ENCODE measurements at places on chromosomes 5 and 9.

GRCh38 chr9:81035171-81035570, 654.2 kb downstream of the TLE1 start:
- DNase-seq, result peak; percentile 84

DNA sequence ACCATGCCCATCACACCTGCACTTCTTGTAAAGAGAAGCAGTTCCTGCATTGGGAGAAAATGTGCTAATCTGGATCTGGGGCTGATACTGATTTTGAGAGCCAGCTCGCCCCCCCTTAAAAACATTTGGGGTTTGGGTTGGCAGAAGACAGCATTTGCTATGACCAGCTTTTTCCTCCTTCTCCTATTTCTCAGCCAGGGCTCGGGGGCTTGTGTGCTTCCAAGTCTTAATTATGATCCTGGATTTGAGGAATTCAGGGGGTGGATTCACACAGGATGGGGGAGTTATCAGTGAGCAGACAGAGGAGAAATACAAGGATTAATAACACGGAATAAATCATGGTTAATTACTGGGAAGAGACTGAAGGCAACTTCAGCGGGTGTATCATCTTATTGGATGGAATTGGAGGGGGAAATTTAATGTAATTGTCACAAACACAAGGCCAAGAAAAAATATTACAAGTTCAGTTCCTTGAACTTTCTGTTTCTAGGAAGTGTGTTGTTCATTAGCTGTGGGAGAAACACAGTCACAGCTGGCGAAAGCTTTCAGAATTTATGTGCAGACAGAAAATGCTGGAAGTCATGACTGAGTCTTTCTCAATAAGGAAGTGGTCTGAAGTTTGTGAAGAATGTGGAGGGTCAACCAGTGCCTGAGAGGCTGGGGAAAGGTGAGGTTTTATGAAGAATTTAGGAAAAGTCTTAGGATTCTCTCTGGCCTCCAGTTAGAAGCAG, 15.3 kb downstream of the C9orf152 start:
- peak; percentile 95 for DNase-seq

DNA sequence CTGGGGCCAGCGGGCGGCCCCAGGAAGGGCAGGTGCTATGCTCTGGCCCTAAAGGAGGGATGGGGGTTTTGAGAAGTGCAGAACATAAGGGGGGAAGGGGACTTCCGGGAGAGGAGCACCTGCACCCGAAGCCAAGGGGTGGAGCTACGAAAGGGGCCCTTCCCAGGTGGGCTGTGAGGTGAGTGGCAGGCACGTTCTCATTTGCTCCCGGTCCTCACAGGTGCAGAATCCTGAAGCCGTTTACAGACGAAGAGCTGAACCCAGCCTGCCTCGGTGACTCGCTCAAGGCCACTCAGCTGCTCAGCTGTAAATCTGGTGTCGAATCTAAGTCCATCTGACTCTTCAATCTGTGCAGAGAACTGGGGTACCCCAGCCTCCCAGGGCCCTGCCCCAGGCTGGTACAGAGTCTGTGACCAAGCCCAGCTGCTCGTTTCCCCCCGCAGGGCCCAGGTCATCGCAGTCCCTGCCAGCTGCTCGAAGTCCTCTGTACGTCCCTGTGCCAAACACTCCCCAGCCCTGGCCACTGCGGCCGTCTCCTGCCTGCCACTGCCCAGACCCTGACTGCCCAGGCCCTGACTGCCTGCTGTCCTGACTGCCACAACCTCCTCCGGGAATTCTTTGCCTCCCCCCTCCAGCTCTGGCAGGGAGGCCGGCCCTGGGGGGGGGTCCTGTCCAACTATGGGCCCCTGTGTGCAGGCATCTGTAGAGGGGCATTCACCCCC, 53.8 kb upstream of the RXRA start:
- DNase-seq, result no peak

- no peak for DNase-seq
Measured at GRCh38 chr9:102985162-102985895, 9.8 kb upstream of the CYLC2 start.

DNA sequence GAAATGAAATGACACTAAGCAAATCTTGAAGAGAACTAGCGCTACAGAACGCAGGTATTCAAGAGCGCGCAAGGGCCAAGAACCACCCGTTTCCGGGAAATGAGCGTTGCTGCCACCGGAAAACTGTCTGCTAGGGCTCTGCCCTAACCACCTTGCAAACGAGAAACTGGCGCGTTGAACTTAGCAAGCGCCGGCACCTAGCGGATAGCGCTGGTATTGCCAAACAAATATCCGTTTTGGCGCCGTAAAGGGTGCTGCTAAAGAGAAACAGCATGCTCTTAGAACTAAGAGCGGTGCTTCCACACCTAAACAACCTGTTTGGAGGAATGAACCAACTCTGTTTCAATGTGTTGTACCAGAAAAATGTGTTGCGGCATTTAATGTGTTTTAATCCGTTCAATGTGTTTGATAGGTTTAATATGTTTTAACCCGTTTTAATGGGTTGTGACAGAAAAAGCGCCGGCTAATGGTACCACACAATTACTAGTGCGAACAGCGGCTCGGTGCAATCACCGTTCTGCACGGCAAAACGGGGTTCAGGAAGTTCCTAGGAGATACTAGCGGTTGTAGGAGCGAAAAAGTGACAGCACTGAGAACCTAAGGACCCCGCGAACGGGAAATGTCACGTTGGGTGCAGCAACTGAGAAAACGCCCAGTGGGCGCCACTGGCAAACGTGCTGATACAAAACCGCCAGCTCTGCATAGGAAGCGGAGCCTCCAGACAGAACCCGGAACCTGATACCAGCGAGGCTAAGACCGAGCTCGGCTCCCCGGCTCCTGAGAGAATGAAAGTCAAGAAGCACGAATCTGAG, at the start of gene ANXA2R:
Gene ANXA2R (minus strand): TSS at position 33 of the 812 bp plus-strand sequence. CDS start 273 bp downstream, outside the sequence.
- DNase-seq, result peak; percentile 97

GRCh38 chr9:124260769-124261603, 3.2 kb downstream of the NEK6 start:
- DNase-seq, result peak; percentile 71

GRCh38 chr5:59491945-59492344, 401.6 kb downstream of the PDE4D start:
- DNase-seq, result no peak

GRCh38 chr5:153860195-153860886, 178.4 kb downstream of the FAM114A2 start:
- no peak for DNase-seq

DNA sequence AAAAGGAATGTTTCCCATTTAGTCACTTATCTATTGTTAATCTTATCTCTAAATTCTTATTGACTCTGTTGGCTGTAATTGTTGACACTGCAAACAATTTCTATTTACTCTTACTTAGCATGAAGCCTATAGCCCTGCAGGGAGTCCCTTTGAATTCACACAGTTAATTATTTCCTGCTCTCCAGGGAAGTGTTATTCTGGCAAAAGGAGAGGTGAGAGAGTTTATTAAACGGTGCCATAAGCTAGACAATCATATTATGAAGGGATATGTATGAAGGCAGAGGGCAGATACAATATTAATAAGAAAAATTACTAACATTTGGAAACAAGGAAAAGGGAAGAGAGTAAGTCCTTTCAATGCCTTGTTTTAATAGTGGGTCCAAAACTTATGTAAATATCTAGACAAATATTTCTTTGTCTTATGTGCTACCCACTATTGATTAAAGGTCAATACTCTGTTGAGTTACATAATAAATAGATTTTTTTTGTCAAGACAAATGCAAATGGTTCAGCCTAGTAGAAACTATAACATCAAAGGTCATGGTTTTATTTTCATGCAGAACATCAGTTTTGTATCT, 107.1 kb downstream of the CDH18 start:
- no peak for DNase-seq

GRCh38 chr5:15001517-15001916, 129.9 kb upstream of the ANKH start:
- no peak for DNase-seq

DNA sequence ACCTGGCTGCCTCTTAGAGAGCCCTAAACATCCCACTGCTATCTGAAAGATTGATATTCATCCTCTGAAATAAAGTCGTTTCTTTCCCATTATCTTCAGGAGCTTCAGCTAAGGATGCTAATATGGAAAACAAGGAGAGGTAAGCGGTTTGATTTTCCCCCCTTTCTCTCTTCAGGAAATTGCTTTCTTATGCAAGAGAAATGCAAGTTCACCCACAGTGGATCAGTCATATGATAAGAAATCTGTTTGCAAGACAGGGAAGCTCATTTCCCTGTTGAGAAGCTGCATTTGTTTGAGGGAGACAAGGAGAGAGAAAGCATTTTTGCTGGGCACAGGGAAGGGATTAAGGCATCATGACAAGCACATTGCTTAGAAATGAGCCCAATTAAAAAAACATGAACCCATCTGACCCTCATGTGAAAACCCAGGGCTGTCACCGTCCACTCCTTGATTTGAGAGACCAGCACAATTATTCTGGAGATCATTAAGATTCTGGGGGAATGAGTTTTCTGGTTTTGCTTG, 53.7 kb upstream of the BOD1 start:
- DNase-seq, result peak; percentile 22

GRCh38 chr5:120158211-120158610, 305.9 kb upstream of the PRR16 start:
- DNase-seq, result peak; percentile 16

DNA sequence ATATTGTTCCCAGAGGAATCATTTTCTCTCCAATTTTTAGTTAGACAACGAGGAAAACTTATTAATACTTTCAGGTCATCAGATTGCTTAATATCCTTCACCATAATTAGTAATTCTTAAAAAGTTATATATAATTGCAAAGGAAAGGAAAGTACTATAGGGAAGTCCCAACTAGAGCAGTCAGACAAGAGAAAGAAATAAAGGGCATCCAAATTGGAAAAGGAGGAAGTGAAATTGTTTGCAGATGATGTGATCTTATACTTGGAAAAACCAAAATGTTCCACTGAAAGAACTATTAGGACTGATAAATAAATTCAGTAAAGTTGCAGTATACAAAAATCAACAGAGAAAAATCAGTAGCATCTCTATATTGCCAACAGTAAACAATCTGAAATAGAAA, 223.5 kb upstream of the MEF2C start:
- no peak for DNase-seq

DNA sequence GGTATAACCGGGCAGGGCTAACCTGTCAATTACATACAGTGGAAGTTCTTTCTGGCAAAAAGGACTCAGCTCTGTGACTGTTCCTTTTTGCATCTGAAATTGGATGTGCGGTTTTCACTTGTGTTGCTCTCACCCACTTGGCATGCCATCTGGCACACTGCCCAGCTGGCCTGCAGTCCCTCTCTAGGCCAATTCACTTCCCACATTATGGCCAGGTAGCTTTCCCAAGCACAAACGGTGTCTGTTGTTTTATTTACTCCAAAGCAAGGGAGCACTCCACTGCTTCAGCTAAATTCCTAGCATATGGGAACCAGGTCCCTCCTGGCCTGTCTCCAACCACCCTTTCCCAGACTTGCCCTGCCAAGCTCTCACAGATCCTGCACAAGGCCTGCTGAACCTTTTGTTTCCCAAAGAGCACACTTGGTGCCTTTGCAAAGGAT, 132.5 kb downstream of the SEMA6A start:
- DNase-seq, result peak; percentile 59

DNA sequence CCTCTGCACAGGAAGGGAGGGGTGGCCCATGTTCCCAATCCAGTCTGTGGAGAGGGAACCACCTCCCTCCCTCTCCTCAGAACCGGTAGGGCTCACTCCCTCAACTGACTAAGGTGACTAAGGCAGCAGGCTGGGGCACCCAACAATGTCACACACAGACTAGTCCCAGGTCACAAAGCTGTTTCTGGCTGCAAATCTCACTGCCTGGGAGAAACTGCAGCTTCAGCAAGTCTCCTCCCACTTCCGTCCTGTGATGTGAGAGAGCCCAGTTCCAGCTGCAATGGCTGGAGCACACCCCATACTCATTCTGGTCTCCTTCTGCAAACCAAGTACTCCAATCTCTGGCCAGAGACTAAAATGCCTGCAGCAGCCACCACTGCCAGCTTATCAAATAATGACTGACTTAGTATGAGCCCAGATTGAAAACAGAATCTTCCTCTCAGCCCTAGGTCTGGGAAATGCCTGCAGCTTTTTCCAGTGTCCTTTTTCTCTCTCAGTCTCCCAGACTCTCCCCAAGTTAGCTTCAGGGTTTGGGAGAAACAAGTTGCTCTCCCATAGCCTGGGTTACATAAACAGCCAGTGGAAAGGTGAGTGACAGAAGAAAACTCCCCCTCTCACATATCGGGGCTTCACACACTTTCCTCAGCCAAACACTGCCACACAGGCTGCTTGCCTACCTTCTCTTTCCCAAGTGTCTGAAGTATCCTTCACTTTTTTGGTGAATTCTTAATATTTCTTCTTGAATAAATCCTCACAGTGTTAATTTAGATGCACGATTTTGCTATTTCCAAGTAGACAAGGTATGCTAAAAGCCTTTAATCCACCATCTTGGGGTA, 247.4 kb upstream of the RASA1 start:
- DNase-seq, result peak; percentile 21

GRCh38 chr5:40826489-40827187, 8.4 kb downstream of the RPL37 start:
- no peak for DNase-seq

- peak; percentile 81 for DNase-seq
Measured at GRCh38 chr9:110370315-110370714, 32.7 kb upstream of the TXNDC8 start.

DNA sequence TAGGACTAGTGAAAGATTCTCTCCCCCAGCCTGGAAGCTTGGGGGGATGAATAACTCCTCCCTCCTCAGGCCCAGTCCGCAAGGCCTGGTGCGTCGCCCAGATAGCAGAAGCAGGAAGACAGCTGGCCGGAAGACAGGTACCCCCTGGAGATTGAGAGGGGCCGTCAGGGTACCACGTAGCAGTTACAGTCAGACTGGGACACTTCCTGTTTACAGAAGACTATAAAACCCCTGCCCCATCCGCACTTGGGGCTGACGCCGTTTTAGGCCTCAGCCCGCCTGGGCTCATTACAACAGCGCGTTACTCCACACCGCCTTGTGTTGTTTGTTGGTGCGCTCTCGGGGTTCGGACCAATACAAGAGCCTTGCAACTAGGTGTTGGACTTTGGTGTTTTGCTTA, 15.4 kb downstream of the SEMA6A start:
- DNase-seq, result no peak

DNA sequence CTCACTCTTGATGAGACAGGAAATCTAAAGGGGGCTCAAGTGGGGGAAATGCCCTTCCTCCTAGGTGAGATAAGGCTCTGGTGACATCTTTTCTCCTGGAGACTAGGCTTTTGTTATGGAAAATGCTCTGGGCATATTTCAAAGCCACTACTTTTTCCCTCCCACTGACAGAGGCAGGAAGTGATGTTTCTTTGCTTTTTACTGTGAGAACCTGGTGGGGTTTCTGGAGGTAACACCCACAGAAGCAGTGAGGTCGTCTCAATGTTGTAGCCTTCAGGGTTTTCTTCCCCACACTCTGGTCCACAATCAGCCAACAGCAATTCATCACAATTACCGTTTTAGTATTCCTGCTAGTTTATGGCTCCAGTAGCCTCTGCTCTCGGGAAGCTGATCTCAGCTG, 41.4 kb upstream of the FAM240B start:
- DNase-seq, result no peak

GRCh38 chr5:148033134-148033533, 30.6 kb upstream of the SPINK5 start:
- DNase-seq, result no peak

- DNase-seq, result no peak
Measured at GRCh38 chr5:132896685-132897084, 23.2 kb downstream of the LEAP2 start.

GRCh38 chr5:158086856-158087255, 227.9 kb upstream of the CLINT1 start:
- no peak for DNase-seq

GRCh38 chr9:389758-390157, 175.1 kb downstream of the DOCK8 start:
- DNase-seq, result no peak
